ENCODE measurements at places on chromosomes 3 and 15.
A peak's percentile ranks its signal among the peaks of the same experiment; 100 is the strongest.

- DNase-seq, result no peak
These were observed 282.5 kb downstream of the RPLP1 start for GRCh38 chr15:69735121-69735520.

GRCh38 chr3:166060789-166061479, 223.7 kb upstream of the BCHE start:
- DNase-seq, result no peak

- DNase-seq, result no peak
These were observed 343.1 kb downstream of the LPP start for GRCh38 chr3:188497021-188497420.

- no peak for DNase-seq
These were observed 24.3 kb upstream of the MANF start for GRCh38 chr3:51360806-51361205.

- no peak for DNase-seq
These were observed 1.3 kb downstream of the HHLA2 start for GRCh38 chr3:108297647-108298046.

GRCh38 chr3:54014067-54014466, 108.3 kb upstream of the CACNA2D3 start:
- DNase-seq, result no peak

GRCh38 chr3:31680072-31680870, 147.5 kb downstream of the STT3B start:
- DNase-seq, result no peak

GRCh38 chr3:98333989-98334606, 19.6 kb upstream of the OR5K4 start:
- DNase-seq, result no peak

DNA sequence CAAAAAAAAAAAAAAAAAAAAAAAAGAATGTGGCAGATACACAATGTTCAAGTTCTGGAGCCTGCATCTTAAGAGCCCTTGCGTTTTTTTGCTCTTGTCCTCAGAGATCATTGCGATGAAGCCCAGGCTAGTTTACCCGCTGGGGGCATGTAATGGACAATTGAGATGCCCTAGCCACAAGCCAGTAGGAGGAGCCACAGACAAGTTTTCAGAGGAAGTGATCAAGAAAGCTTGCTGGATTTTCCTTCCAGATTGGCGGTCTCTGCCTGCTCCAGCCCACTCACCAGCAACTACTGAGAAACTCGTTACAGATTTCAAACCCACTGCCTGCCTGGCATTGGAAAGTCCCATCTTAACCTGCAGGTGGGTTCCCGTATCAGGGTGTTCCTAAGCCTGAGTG, 192.1 kb upstream of the EOMES start:
- DNase-seq, result no peak

- DNase-seq, result no peak
These were observed 42.3 kb downstream of the TM4SF18 start for GRCh38 chr3:149291178-149291577.

DNA sequence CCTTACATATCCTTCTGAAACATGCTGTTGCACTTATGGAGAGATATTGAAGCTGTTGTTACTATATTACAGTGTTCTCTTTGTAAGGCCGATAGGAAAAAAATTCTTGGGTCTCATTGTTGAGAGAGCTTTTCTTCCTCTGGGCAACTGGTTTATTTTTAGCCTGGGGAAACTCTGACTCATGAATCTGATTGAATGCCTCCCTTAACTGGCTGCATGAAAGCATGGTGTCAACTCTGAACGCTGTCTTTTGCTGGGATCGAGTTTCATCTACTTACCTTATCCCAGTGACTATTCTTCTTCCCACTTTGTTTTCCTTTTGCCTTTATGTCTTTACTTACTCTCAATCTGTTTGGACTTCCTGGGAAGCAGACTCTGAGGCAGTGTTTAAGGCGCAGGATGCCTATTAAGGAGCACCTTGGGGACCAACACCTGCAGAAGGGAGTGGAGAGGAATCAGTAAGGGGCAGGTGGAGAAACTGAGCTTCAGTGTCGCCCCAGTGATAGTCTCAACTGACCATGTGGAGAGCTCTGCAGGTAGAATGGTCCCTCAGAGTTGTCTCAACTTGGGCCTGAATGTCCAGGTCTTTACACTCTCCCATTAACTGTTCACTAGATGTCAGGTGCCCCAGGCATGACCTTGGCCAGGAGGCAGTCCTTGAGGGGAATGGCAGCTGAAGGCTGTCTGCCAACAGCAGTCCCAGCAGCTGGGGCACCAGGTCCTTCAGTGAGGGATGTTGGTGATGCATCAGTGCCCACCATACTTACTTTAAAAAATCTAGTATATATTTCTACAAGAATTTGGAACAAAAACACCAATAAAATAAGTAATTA, 88.9 kb upstream of the CCNL1 start:
- DNase-seq, result no peak

DNA sequence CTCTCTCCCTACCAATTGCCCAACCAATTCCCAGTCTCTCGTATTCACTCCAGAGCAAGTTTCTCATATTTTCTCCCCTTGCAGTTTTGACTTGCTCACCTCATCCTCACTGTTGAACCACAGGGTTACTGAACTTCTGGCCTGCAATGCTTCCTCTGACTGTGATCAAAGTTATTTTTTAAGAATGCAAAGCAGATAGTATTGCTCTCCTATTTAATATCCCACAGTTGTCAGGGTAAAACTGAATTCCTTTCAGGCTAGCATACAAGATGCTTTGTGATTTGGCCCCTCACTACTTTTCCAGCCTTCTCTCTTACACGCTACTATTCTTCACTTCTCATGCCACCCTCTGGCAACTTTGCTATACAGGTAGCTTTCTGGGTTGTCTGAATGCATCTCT, 80.9 kb downstream of the LRRFIP2 start:
- no peak for DNase-seq

DNA sequence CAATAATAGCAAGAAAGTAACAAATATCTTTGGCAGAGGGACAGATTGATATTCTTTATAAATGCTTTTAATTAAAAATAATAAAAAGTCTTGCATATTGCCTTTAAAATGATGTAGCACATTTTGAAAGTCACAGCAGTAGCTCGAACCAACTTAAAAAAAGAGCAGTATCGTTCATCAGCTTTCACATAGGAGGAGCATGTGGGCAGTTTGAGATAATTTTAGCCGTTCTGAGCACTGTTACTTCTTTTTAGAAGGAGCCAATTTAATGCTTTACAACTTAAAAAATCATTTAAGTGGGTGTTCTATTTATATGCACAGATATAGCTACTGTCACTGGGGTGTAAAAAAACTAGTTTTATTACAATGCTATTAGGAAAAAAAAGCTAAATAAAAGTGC, 622.7 kb upstream of the GBE1 start:
- DNase-seq, result no peak

- DNase-seq, result no peak
These were observed 35.8 kb downstream of the MGLL start for GRCh38 chr3:127786353-127787070.

DNA sequence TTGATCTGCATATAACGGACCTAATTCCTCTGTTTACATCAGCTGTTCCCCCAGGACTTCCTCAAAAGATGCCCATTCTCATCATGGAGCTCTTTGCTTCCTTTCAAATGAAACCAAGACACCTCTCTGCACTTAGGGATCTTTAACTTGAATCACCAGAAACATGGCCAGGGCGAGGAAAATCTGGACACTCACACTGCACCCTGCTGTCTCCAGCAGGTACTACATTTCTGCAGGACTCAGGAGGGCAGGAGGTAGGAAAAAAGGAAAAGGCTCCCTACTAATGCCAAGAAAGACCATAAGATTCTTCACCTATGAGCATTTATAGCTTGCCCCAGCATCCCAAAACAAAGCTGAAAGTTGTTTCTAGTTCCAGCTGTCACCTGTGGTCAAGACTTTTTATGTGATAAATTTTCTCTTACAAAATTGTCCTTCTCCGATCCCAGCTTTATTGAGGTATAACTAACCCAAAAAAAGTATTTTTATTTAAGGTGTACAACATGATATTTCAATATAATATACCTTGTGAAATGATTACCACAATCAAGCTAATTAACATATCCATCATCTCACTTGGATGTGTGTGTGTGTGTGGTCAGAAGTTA, 87.3 kb upstream of the C15orf61 start:
- no peak for DNase-seq

DNA sequence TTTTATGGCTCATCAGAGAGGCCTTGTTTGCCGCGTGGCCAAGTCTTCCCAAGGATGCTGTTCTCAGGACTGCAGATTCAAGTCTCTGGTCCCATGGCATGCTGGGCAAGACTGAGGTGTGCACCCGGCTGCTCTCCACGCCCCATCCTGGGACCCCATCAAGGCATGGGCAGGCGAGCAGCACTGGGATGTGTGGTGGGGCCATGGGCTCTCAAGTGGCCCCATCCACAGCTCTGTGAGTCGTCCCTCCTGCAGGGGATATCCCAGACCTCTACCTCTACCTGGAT, 13.1 kb upstream of the GP9 start:
- DNase-seq, result no peak

DNA sequence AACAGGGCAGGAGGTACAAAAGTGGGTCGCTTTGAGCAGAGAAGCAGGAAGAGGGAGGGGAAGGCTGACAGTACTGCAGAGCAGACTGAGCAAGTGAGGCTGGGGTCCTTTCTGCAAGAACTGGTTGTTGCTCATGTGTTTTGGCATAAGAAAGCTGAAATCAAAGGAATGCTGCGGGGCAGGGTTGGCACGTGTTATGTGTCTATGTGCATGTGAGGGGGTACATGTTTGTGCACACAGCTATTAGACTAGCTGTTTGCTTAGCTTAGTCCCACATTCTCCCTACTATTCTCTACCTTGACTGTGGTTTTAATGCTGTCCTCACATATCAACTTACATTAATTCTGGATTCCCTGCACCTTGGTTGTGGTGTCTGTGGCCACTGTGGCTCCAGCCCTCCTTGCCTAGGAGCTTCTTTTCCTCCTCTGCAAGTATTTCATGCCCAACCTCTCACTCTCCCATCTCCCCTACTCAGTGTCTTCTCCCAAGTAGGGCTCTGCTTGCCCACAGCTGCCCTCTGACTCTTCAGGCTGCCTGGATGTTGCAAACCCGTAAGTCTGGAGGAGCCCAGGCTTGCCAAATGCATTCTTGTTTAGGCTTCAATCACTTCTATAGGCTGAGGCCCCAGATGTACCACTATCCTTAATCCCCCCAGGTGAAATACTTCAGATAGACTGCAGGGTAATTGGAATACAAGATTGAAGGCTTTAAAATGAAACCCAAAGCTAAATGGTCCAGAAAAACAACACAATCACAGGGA, 4.8 kb downstream of the TAGLN3 start:
- DNase-seq, result no peak

DNA sequence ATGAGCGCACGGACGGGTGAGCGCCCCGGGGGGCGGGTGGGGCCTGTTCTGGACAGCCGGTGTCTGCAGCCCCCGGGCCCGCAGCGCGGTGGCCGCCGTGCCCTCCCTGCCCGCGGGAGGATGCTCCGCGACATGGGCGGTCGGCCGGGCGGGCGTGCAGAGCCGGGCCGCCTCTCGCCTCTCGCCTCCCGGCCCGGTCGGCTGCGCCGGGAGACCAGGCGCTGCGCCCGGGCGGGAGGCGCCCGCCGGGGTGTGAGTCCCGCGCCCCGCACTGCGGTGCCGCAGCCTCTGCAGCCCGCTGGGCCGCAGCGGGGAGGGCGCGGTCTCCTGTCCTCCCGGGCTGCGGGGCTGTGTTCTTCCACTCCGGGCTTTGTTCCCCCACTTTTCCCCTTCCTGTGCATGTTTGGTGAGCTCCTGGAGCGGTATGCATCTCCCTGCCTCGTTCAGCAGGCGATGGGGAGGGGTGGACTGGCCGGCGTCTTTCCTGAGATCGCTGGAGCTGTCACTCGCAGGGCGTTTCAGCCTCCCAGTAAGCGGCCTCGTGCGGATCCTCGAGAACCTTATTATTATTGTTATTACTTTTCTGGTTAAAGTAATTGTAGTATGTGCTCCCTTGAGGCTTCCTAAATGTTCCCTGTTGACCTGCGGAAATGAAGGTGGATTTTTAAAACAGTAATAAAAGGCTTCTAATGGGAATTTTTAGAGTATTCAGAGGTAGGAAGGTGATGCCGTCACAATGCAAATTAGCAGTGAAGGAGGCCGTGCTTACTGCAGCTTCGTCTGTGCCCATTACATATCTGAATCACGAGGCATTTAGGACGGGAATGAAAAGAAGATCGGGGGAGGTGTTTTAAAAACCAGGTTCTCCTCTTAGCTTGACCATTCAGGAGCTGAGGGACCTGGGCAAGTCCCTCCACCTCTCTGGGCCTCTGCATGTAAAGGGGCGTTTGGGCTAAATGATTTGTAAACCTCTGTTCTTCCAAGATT, 593 bp downstream of the TMOD2 start:
- DNase-seq, result peak; percentile 7

DNA sequence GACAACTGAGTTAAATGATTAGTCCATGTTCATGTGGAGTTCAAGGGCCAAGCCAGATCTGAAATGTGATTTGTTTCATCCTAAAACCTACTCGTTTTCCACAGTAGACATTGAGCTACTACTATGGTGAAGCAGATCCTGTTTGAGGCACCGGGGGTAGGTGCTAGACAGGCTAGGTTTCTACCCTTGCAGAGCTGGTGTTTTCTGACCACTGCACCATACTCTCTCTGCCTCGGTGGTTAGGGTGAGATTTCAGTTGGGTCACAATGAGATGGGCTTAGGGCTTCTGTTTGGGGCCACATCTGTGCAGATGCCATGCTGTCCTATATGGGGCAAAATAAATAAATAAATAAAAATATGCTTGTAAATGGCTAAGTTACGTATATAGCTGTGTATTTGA, 99.3 kb downstream of the OXNAD1 start:
- no peak for DNase-seq

DNA sequence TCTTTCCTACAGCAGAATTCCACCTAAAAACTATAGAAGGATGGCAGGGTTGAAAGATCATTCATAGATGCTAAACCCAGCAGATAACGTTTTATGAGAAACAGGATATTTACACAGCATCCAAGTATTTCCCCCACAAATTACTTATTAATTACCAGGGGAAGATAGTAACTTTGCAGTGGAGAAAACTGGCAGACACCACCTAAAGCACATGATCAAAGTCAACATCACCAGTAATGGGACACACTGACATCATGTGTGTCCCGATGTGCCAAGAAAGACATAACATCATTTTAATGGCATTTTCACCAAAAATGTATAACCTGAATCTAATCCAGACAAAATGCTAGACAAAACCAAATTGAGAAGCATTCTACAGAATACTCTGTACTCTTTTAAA, 220.4 kb upstream of the THBS1 start:
- DNase-seq, result no peak

GRCh38 chr15:70077188-70078147, 20.2 kb downstream of the TLE3 start:
- DNase-seq, result no peak

- peak; percentile 60 for DNase-seq
These were observed 315.8 kb upstream of the SATB1 start for GRCh38 chr3:18740631-18741583.

- DNase-seq, result no peak
These were observed 13.4 kb upstream of the ITGA11 start for GRCh38 chr15:68445351-68445750.

DNA sequence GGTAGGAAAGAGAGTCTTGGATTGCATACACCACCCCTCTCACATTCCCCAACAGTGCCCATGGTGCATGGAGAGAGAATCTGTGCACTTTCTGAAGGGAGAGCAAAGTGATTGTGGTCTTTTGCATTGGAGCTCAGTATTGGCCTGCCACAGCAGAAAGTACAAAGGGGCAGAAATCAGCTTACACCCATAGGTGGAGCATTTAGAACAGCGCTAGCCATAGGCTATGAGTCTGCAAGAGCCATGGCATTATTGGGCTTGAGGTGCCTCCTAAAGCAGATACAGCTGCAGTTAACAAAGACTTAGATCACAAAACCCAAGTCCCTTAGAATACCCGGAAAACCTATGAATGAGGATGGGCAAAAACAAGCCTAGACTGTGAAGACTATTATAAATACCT, 21.8 kb downstream of the SI start:
- no peak for DNase-seq

GRCh38 chr15:99997112-99997651, 263.9 kb upstream of the LYSMD4 start:
- no peak for DNase-seq
